Activated CD4-positive, alpha-beta T cell treated with anti-CD3 and anti-CD28 coated beads, Interleukin-2, amount 50 U/mL, for 1 hour (primary cell): ENCODE measurements at places on chromosomes 16 and 17.

GRCh38 chr17:8224891-8225812 is 14.8 kb upstream of the AURKB start:
- DNase-seq, result no peak

DNA sequence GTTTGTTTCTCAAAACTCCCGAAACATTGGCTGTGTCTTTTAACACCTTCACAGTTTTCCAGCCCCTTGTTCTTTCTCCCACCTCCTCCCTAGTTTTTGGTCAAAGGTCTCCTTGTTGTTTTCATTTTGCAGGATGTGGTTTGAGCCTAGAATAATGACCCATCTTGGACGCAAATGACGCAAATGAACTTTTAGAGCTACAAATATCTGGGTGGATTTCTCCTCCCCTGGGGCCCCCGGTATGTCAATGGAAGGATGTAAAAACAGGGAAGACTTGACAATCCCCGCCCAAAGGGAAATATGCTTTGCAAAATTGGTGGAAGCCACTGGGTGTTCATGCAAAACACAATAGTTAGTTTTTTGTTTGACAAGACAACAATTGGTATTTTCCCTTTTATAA is 236.0 kb upstream of the IRX3 start:
- no peak for DNase-seq

- DNase-seq, result no peak
These were observed 12.8 kb downstream of the MEOX1 start for GRCh38 chr17:43648916-43649315.

- no peak for DNase-seq
These were observed 3.8 kb downstream of the HOXB2 start for GRCh38 chr17:48541036-48541576.

DNA sequence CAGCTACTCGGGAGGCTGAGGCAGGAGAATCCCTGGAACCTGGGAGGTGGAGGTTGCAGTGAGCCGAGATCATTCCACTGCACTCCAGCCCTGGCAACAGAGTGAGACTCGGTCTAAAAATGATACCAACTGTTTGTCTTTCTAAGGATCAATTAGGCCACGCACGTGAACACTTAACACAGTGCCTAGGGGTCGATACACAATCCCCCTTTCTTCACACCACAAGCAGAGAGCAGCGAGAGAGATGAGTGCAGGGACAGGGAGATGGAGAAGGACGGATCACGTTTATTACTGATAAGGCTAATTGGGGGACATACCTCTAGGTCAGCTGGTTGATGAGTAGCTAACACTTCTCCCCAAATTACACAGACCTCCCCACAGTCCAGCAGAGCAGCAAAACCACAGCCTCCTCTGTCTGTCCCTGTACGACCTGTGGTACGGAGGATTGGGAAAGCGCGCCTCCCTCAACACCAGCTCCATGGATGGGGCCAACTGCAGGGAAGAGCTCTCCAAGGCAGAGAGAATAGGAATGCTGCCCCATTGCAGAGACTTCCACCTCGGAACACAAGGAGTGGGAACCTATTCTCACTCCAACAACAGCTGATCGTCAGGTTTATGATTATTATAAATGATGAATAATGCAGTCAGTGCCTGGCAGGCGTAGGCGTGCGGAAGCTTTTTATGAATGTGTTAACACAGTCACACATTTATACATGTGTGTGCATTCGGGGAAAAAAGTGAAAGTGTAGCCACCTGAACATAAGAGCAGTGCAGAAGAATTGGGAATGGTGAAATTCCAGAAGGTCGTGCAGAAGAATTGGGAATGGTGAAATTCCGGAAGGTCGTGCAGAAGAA is 155.1 kb downstream of the C16orf95 start:
- DNase-seq, result no peak

DNA sequence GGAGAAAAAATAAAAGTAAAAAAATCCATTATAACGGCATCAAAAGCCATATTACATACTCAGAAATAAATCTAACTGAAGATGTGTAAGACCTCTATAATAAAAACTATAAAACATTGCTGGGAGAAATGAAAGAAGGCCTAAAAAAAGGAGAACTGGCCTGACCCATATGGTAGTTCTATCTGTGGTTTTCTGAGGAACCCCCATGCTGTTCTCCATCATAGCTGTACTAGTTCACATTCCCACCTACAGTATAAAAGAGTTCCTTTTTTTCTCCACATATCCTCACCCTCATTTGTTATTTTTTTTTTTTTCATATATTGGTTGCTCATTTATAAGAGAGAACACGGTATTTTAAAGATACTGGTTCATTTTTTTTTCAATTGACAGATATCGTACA is 191.8 kb downstream of the STX8 start:
- no peak for DNase-seq

GRCh38 chr17:67168496-67168895 is 76.5 kb downstream of the HELZ start:
- no peak for DNase-seq

DNA sequence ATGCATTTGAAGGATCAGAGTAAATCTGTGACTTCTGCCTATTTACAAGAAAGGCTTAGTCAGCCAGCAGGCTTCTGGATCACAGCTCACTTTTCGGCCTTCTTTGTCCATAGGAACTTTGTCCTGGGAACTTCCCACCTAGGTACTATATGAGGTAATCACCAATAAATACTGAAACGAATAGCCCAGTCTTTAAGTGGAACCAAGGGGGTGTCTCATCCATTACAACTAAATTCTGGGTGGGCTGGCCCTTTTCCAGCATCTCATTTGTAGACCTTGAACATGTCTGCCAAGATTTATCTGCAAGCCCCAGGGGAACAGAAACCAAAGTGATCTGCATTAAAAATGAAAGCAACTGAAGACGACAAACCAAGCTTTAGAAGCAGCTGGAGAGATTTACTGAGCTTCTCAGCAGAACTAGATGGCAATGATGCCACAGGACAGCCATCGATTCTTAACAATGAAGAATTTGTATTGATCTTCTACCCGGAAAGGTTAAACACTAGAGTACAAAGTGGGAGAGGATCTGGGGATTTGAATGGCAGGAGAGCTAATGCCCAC is 55.5 kb downstream of the SNX11 start:
- DNase-seq, result no peak
